ENCODE measurements at places on chromosomes 13 and 19.

- DNase-seq: peak; percentile 2
Measured at GRCh38 chr13:80430561-80430960, 89.6 kb upstream of the SPRY2 start.

- DNase-seq: no peak
Measured at GRCh38 chr13:78323848-78324247, 279.5 kb downstream of the POU4F1 start.

- no peak for DNase-seq
Measured at GRCh38 chr19:55278391-55279135, 1.3 kb downstream of the HSPBP1 start.

GRCh38 chr13:51659276-51660127, 75.2 kb downstream of the WDFY2 start:
- DNase-seq: peak; percentile 74

DNA sequence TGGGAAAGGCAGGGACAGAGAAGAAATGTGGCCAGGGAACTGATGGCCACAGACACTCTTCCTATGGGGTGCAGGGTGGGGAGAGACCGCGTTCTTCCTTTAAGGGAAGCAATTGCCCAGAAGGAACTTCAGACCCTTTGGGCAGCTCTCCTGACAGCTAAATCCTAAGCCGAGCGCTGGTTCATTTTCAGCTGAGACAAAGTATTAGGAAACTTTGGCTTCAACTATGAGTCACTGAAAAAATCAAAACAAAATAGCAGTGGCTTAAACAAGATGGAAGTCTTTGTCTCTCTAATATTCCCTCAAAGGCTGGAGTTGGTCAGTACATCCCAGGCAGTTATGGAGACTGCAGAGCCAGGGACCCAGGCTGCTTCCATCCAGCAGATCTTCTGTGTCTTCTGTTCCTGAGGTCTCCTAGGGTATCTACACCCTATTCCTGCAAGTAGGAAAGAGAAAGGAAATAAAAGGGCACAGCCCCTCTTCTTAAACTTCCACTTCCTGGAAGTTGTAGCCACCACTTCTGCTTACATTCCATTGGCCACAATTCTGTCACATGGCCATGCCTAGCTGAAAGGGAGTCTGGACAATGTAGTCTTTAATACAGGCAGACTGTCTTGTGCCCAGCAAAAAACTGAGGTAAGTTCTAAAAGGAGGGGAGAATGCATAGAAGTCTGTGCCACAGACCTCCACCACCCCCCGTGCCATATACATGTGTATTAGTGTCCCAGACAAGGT, 163.5 kb downstream of the KATNAL1 start:
- peak; percentile 74 for DNase-seq

- DNase-seq: no peak
Measured at GRCh38 chr19:681029-682019, 5.1 kb downstream of the FSTL3 start.

GRCh38 chr13:87052731-87053130, 618.4 kb upstream of the SLITRK5 start:
- peak; percentile 35 for DNase-seq

GRCh38 chr13:35475960-35476943, at the start of gene MAB21L1:
TSS of gene MAB21L1 (minus strand) at chr13:35476689. CDS start at chr13:35476138, 551 bp downstream.
- DNase-seq: peak; percentile 53

- no peak for DNase-seq
Measured at GRCh38 chr13:109389892-109390345, 396.5 kb downstream of the IRS2 start.

GRCh38 chr13:77040835-77041234, 13.9 kb upstream of the FBXL3 start:
- DNase-seq: no peak

DNA sequence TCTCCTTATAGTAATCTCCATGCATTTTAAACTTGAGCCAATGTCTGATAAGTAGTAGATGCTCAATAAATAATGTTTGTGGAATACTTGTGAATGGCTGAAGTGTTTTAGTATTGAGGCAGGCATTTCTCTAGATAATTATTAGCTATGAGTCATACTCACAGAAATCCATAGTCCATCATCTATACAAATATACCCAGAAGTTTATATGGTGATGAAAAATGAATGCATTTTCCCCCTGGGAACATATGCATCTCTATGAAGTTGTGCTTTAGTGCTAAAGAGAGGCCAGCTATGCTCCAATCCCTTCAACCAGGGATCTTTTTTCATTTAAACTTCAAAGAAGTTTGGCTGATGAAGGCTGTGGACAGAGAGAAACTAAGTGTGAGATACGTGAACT, 17.2 kb downstream of the MBNL2 start:
- DNase-seq: no peak

- DNase-seq: no peak
Measured at GRCh38 chr13:24093047-24093446, 67.5 kb upstream of the SPATA13 start.

DNA sequence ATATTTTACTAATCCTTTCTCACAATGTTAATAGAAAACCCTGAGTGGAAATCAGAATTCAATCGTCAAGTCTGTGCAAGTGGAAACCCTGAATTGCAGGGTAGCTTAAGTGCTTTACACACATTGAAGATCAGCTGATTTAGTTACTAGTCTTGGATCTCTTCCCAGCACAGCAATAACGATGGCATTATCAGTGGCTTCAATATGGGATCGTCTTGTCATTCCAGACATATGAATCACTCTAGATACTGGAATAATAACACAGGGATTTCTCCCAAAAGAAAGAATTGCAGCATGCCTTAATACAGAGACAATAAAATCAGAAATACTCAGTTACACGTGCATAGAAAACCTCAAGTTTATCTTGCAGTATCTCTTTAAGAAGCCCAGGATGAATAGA, 12.6 kb upstream of the METTL21C start:
- peak; percentile 98 for DNase-seq

DNA sequence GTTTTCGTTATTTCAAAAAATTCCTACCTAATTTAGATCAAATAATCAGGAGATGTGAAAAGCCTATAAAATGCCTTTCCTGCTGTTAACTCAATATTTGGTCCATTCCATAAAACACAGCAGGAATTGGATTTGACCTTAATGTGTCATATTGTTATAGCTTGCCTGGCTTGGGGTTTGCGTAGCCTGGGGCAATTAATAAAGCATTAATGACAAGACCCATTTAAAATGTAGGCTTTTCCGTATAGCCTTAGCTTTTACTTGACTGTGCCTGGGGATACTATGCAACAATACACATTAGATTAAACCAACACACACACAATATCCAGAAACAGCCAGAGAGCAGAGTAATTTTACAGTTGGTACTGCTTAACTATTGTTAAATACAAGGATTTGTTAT, 117.2 kb upstream of the MAB21L1 start:
- DNase-seq: no peak

- DNase-seq: peak; percentile 71
Measured at GRCh38 chr19:19405971-19406877, 749 bp downstream of the GATAD2A start.

DNA sequence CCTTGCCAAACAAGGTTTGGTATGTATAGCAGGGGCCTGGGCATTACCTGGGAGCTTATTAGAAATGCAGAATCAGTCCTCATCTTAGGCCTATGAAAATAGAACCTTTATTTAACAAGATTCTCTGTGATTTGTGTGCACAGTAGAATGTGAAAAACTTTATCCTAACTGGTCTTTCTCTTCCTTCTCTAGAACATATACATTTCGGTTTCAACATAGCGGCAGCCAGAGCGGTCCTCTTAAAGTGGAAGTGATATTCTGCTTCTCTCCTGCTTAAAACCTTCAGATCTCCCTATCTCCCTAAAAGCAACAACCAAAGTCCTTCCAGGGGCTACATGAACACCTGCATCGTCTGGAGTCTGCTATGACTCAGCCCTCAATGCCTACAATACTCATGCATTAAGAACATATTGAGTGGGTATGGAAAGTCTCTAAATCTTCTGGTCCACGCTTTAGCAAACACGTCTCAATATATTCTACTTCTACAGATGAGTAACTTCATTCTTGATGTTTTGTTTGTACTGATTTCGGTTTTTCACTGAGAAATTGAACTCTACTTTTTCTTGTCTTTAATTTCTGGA, 84.5 kb downstream of the SPRY2 start:
- no peak for DNase-seq

- DNase-seq: no peak
Measured at GRCh38 chr13:103101901-103102300, 35.7 kb upstream of the SLC10A2 start.

DNA sequence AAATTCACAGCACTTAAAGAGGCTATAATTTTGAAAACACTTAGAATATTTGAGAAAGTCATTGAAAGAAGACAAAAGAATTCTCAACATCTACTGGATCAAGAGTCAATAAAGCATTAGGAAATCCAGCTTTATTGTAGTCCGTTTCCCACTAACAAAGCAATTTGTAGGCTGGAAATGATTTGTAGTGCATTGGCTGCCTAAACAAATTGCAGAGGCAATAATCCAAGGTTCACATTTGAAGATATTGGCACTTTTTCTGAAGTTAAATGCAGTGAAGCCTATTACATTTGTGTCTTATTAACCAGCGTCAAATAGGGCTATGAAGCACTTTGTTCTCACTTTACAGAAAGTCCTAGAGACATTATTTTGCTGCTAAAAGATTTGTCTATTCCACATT, 848.1 kb upstream of the SLITRK1 start:
- no peak for DNase-seq

- peak; percentile 61 for DNase-seq
Measured at GRCh38 chr13:26022538-26023292, 29.1 kb downstream of the SHISA2 start.

DNA sequence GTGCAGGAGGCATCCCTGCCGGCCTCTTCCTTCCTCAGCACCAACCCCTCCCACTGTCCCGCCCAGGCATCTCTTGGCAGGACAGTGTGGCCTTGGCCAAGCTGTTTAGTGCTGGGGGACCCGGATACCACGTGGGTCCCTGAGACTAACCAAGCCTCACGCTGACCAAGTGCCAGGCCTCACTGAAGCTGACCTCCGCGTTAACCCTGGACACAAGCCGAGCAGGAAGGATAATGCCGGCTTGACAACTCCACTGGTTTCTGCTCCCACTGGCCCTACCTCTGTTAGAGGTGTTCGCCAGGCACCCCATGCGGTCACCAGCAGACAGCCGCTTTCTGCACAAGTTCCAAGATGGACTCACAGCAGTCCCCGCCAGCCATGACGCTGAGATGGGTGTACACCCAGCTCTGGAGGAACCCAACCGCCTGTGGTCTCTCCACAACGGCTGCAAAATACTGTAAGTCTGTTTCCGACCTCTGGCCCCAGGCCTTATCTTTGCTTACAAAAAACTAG, 12.4 kb downstream of the GRTP1 start:
- DNase-seq: peak; percentile 12

GRCh38 chr19:44553478-44554171, 24.1 kb upstream of the CEACAM20 start:
- peak; percentile 24 for DNase-seq

DNA sequence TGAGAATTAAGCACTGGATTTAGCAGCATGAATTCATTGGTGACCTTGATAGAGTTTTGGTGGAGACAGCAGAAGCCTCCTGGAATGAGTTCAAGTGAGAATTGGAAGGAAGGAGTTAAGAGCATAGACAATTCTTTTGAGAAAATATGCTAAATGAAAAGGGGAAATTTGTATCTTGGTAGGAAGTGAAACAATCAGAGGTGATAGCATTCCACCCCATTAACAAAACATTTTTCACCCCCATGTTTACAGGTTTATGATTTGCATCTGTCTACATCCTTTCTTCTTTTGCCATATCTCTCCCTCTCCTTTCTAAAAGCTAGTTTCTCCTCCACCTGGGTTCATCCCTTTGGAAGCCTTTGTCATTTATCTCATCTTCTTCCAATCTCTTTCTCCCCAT, 27.5 kb downstream of the LNX2 start:
- DNase-seq: no peak

- no peak for DNase-seq
Measured at GRCh38 chr13:51432576-51432975, 20.3 kb downstream of the INTS6 start.

DNA sequence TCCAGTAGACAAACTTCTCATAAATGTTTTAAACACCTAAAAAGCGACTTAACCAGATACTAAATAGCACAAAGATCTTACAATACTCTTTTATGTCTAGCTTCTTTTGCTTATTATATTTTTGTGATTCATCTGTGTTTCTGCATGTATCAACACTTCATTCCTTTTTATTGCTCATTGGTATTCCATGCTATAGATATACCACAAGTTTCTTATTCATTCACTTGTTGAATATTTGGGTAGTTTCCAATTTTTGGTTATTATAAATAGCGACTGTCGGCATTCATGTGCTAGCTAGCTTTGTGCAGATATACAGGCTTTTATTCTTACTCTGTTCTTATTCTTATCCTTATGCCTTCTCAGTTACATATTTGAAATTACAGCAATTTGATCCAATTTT, 50.0 kb upstream of the RGCC start:
- DNase-seq: no peak

GRCh38 chr13:74825152-74825937, 656.6 kb downstream of the TBC1D4 start:
- DNase-seq: peak; percentile 72

DNA sequence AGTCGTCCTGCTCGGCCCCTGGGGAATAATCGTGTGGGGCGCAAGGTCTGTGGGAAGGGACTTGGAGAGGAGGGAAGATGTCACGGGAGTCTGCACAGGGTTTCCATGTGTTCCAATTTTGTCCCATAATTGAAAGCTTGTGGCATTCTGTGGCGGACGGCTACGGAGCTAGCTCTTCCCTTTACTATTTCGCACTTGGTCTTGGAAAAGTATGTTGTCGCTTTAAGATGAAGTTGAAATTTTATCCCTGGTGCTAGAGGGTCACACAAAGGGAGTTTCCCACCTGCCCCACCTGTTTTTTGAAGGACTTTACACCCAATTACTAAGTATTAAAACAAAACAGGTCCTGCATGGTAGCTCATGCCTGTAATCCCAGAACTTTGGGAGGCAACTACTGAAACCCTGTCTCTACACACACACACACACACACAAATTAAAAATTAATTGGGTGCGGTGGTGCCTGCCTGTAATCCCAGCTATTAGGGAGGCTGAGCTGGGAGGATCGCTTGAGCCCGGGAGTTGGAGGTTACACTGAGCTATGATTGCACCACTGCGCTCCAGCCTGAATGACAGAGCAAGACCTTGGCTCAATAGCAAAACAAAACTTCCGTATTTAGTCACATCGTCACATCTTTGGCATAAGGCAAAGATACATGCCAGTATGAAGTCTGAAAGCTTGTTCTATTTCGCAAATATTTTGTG, 967 bp upstream of the TPT1 start:
- peak; percentile 75 for DNase-seq

DNA sequence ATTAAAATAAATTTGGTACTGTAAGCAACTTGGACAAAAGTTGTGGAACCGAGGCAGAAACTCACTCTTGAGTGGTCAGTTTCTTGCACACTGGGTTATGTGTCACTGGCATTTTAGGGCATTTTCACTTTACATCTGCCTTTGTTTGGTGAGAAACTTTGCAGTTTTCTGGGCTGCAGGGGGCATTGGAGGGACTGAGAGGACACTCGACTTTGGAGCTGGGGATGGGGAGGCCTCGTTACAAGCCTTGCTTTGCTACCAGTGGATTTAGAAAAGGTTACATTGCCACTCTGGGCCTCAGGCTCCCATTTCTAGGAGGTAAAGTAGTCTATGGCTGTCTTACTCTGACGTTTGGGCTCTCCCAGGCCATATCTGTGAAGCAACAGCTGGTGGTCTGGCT, 41.9 kb upstream of the ZNF536 start:
- no peak for DNase-seq

GRCh38 chr13:112184261-112184660, 117.3 kb downstream of the SOX1 start:
- DNase-seq: no peak
